ENCODE measurements at places on chromosomes 7 and 10.

DNA sequence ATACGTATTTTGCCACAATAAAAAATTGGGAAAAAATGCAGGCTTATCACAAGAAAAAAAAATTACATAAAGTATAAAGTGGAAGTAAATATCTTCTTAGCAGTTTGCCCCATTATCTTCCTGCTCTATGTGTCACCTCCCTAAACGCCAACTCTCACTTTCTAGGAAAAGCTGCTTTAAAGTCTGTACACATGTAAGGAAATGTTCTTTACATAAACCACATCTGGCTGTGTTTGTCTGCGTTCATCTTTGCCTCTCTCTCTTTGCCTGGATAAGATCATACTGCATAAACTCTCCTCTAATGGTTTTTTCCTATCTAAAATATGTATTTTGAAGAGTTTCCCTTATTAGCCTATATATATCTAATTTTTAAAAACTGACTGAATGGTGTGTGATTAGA lies 23.0 kb upstream of the UMAD1 start:
- DNase-seq, result no peak

DNA sequence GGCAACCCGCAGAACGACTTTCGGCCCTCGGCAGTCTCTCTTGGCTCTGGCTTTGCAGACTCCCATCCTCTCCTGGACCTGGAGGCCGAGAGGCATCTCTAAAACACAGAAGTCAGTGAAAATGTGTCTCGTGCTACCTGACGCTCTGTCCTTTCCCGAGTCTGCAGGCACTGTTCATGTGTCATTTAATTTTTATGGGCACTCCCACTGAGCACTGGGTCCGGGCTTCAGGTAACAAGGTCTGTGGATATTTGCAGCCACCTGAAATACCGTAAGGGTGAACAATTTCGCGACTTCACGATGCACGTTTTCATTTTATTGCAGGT lies 96.8 kb downstream of the GLRX3 start:
- no peak for DNase-seq

DNA sequence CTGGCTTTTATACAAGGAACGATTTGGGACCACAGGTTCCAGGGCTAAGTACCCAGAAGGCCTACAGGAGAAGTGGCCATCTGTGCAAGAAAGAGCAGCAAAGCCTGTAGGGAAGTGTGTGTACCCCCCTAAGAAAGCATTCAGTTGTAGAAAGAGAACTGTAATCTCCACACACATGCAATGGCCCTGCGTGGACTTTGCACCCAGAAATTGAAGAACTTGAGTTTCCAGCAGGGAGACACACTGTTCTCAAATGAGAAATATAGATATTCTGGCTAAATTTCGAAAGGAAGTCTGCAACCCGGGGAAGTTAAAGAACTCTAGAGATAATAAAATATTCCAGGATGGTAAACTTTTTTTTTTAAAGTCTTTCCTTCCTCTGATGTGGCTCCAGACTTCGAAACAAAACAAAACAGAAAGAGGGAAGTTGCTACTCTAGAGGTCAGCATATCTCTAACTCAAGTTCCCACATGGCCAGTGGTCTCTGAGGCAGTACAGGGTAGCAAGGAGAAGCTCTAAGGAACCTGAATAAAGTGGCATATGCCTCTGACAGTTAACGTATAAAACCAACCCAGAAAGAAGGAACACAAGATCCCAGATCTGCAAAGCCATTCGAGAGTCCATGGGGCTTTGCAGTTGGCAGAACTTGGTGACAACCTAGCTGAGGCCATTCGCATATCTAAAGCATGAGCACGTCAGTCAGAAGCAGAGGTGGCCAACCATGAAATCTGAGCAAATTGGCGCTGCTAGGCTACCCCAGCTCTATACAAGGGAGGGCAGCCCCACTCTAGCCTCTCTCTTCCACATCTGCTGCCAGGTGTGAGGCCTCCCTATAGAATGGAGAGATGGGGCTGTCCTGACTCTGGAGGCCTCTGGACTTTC lies 56.6 kb downstream of the ELMO1 start:
- no peak for DNase-seq

DNA sequence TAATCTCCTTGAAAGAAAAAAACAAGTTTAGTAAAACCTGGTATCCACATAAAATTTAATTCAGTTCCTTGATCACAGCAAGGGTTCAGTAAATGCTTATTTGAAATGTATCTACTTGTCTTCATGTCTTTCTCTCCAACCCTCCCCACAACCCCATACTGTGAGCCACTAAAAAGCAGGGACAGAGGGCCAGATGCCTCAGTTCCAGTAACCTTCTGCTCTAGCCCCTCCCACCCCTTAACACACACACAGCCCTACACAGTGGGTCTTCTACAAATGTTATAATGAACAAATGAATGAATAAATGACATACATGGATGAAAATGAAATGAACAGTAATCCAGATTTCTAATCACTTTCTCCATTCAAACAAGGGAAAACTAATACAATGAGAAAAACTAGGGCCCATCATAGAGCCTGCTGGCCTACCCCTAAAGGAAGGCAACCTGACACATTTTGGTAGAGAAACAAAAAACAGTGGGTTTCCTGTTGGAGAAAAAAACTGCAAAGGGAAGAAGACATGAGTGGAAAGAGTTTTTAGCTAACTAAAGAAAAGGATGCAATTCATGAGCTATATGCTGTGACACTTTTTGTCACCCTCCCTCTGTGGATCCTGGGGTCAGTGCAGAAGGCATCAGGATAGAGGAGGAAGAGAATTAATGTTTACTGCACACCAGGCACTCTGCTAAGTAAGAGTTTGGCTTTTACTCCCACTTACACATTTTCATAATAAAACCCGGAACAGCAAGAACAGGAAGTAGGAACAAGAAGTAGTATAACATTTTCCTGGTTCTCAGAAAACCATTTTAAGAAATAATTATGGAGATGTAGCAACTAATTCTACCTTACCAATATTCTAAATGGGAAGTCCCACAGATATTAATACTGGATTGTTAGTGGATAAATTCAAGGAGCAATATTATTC lies 38.1 kb downstream of the ELMO1 start:
- DNase-seq, result no peak

DNA sequence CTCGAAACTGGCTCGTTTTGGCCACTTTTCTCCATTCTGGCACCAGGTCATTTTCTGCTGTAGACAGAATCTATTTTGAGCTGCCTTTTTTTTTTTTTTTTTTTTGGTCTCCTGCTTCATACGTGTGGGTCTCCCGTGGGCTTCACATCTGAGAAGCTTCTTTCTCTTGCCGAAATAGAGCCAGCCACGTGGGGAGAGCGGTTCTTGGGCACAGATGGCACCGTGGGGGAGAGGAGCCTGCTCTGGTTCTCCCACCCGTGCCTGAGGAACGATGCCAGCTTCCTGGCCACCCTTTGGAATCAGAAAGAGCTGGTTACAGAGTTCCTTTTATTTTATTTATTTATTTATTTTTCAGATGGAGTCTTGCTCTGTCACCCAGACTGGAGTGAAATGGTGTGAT lies 48.7 kb upstream of the OCM2 start:
- DNase-seq, result no peak

Measured in CMK (cell line).